ENCODE measurements at places on chromosomes 7 and 10.

GRCh38 chr10:58806970-58807628 lies 294.4 kb downstream of the BICC1 start:
- no peak for DNase-seq

GRCh38 chr7:120445276-120445675 lies 172.3 kb downstream of the KCND2 start:
- no peak for DNase-seq

GRCh38 chr7:44534501-44534900 lies 6.6 kb downstream of the NPC1L1 start:
- peak; percentile 52 for DNase-seq

- DNase-seq, result no peak
Observed at GRCh38 chr7:47664650-47665195, 82.8 kb upstream of the TNS3 start.

- DNase-seq, result no peak
Observed at GRCh38 chr7:2876031-2876731, 32.1 kb upstream of the GNA12 start.

DNA sequence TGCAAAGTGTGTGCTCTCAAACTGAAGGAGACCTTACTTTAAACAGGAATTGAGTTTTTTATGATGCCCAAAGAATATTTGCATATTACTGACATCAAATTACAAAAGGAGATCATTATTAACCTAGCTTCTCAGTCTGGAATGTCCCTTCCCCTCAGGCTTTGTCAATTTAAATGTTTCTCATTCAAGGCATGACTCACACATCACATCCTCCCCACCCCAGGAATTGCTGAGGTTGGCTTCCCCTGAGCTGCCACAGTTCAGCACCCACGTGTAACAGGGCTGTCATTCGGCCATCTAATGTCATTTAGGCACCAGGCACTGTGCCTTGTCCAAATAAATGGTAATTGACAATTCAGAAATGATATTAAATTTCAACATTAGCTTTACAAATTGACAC lies 305.9 kb upstream of the MGMT start:
- DNase-seq, result peak; percentile 0

GRCh38 chr10:5070648-5071410 lies 23.4 kb upstream of the AKR1C3 start:
- DNase-seq, result no peak

DNA sequence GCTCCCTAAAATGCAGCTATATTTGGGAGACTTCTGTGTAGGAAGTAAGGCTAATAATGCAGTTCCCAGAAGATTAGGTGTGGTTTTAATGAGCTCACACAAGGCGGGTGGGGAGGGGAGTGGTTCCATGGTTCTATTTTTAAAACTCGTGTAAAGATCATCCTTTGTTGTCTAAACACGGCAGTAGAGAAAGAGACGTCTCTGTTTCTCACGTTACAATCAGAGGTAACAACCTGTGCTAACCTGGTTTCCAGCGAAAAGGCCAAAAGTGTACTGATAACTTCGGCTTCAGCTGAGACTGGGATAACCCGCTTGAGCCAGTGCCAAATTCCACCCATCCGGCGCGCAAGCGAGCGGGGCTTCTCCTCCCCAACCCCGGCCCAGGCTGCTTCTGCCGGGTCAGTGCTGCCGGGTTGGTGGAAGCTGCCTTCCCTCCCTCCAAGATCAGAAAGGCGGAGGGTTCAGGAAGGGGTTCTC lies 2.5 kb upstream of the MAP3K8 start:
- no peak for DNase-seq

- no peak for DNase-seq
Observed at GRCh38 chr7:94258418-94259300, 136.0 kb upstream of the COL1A2 start.

GRCh38 chr7:33627741-33628140 lies 277.6 kb upstream of the BMPER start:
- no peak for DNase-seq

DNA sequence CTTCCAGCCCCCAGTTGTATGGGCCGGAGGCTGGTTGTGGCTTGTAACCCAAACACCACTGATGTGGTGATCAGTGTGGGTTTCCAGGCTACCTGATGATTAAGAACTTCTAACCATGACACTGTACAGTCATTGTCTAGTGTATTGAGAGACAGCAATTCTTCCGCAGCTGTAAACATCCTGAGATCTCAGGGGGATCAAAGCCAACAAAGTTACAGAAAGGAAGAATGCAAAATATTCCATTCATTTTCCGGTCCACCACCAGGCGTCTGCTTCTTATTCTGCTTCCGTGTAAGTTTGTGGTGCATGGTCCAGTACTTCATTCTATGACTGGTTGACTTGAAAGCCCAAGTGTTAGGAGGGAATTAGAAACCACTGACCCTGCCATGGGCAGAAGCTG lies 10.3 kb upstream of the GLI3 start:
- DNase-seq, result no peak

- DNase-seq, result peak; percentile 79
Observed at GRCh38 chr7:99102809-99103690, 40.9 kb downstream of the SMURF1 start.

- DNase-seq, result no peak
Observed at GRCh38 chr10:86668297-86669165, at the start of gene LDB3. Gene LDB3 (plus strand): TSS chr10:86668511. CDS start chr10:86668692, 181 bp downstream.

GRCh38 chr7:116675812-116676355 lies 3.9 kb downstream of the MET start:
- no peak for DNase-seq

GRCh38 chr7:16028636-16029035 lies 342.2 kb upstream of the MEOX2 start:
- DNase-seq, result no peak

DNA sequence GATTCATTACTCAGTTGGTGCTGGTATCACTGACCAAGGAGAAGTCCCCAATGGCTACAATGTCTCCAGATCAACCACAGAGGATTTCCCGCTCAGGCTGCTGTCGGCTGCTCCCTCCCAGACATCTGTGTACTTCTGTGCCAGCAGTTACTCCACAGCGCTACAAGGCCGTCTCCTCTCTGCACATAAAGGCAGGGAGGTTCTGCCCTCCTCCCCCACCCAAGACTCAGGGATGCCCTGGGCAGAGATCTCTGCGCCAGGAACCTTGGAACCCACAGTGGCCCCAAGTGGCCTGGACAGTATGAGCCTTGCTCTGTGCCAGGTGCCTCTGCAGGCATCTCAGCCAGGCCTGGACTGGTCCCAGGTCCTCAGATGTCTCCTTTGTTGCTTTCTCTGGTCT lies 193.4 kb upstream of the PRSS58 start:
- no peak for DNase-seq

GRCh38 chr7:65379318-65379717 lies 5.7 kb downstream of the ZNF92 start:
- DNase-seq, result no peak

GRCh38 chr10:117680601-117681000 lies 138.1 kb downstream of the EMX2 start:
- DNase-seq, result no peak

DNA sequence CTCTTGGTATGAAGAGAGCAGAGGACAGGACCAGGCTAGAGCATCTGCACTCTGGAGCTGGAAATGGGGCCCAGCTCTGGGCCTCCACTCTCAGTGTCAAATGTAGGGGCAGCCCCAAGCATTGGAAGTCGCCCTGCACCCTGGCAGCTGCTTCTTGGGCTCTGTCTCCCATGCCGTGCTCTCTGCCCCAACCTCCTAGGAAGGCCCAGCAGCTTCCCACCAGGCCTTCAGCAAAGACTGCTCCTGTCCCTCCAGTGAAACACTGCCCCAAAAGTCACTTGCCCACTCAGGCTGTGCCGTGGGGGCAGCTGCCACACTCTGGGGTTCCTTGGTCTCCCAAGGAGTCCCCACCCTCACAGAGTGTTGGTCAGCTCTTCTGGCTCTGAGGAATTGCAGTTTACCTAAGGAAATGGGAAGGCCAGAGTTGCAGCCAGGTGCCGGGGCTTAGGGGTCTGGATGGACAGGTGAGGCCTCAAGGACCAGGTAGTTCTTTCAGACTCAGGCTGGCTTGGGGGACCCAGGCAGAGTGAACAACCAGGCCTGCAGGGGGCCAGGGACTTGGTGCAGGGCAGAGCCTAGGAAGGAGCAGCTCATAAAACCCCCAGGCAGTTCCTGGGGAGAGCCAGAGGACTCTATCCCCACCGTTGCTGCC lies 9.4 kb upstream of the OPN4 start:
- DNase-seq, result no peak

DNA sequence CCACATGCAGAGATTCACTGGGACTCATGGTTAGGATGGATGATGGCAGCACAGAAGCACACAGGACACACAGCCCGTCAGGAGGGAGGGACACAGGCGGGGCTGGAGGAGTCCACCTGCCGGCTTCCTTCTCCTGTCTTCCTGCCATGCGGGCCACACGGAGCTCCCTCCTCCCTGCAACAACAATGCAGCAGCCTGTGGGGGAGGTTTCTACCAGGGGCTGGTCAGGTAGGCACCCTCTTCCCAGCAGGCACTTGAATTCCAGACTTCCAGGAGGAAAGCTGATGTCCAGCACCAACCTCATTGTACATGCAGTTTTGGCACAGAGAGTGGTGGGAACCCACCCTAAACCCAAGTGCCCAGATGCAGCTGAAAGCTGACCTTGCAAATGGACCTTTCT lies 341.2 kb downstream of the GLRX3 start:
- no peak for DNase-seq

GRCh38 chr7:79216236-79216635 lies 237.2 kb downstream of the MAGI2 start:
- no peak for DNase-seq

DNA sequence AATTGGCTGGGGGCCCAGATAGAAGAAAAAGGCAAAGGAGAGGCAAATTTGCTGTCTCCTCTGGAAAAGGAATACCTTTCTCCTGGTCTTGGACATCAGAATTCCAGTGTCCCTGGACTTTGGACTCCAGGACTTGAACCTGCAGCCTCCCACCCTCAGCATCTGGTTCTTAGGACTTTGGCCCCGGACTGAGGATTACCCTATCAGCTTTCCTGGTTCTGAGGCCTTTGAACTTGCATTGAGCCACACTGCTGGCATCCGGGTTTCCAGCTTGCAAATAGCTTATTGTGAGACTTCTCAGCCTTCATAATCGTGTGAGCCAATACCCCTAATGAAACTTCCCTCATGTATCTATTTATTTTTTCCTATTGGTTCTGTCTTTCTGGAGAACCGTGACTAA lies 68.3 kb downstream of the DNAH11 start:
- no peak for DNase-seq

GRCh38 chr10:103703941-103704919 lies 151.1 kb downstream of the SH3PXD2A start:
- no peak for DNase-seq

- DNase-seq, result no peak
Observed at GRCh38 chr10:60645980-60646379, 132.3 kb upstream of the CDK1 start.

- no peak for DNase-seq
Observed at GRCh38 chr10:1255118-1255517, 198.9 kb downstream of the WDR37 start.

GRCh38 chr10:58436071-58436470 lies 50.9 kb downstream of the TFAM start:
- no peak for DNase-seq

GRCh38 chr7:137443616-137444015 lies 100.1 kb upstream of the PTN start:
- DNase-seq, result no peak

DNA sequence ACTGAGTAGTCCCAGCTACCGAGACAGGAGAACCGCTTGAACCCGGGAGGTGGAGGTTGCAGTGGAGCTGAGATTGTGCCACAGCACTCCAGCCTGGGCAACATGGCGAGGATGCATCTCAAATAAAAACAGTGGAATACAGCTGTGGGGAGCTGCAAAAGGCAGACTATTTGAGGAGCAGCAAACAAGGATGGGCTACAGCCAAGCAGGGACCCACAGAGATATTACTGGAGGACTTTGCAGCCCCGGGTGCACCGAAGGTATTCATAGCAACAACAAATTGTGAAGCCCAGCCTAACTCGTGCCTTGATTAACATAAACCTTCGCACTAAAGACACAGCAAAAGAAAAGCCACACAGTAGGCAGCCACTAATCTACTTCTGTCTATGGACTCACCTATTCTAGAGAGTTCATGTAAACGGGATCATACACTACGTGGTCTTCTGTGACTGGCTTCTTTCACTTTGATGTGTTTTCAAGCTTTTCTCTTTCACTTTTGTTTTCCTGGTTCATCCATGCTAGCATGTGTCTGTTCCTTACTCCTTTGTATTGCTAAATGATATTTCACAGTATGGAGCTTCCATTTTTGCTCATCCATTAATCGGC lies 34.0 kb downstream of the PODXL start:
- DNase-seq, result peak; percentile 34

GRCh38 chr7:44978511-44979366 lies at the start of gene MYO1G:
Gene MYO1G (minus strand): TSS chr7:44979015. CDS start chr7:44978961, 54 bp downstream.
- peak; percentile 97 for DNase-seq

DNA sequence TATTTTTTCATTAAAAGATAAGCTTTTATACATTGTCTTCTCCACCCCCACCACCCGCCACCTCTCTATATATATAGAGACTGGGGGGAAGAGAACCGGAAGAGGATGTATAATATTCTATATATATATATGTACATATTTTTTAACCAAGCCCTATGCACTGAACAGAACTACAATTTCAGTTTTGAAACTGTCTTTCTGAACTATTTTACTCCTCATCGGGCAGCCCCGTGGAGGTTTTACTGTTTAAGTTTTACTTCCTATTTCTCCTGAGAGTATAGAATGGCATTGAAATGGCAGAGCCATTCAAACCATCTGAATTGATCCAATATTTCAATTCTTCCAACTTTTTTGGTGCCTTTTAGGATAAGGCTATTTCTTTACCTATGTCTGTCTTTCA lies 1047.1 kb downstream of the NRG3 start:
- no peak for DNase-seq

- no peak for DNase-seq
Observed at GRCh38 chr7:73354821-73355220, 26.9 kb downstream of the FKBP6 start.

DNA sequence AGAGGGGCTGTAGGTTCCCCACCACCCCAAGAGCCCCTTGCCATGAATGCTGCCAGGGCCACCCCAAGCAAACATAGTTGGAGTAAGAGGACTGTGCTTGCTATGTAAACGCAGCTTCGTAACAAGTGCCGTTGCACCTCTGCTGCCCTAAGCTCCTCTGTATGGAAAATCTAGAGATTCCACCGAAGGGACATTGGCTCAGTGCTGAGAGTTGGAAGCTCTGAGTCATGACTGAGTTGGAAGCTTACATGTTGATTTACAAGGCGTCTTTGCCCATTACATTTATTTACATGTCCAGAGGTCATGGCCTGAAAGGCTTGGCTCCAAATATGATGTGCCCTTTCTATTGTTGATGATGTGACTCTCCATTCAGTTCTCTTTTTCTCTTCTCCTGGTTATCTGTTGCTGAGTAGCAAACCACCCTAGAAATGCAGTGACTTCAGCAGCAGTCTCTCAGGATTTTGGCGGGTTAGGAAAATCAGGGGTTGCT lies 233.1 kb upstream of the TCF7L2 start:
- DNase-seq, result no peak

DNA sequence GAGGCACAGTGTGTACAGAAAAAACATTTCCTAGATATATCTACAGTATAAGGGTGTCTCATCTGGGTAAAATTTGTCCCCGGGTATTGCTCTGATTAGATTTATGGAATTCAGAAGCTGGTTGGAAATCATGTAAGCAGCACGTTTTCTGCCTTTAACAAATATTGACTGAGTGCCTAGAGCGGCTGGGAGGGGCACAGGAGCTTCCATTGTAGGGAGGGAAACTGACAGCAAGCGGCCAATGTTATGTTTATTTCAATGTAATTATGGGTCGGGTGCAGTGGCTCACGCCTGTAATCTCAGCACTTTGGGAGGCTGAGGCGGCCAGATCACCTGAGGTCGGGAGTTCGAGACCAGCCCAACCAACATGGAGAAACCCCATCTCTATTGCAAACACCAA lies 4.4 kb upstream of the RFC2 start:
- DNase-seq, result no peak

Measured in activated CD4-positive, alpha-beta T cell treated with anti-CD3 and anti-CD28 coated beads, Interleukin-2, Interleukin-4, amounts not matched to agents 100 ng/mL and 50 ng/mL, durations not matched to agents 16 hours and 8 hours (primary cell).